Globus pallidus (tissue), 1 donor: ENCODE measurements at places on chromosomes 1 and 21.

- DNase-seq: no peak
These were observed 20.6 kb downstream of the TOR1AIP2 start for GRCh38 chr1:179857009-179857408.

DNA sequence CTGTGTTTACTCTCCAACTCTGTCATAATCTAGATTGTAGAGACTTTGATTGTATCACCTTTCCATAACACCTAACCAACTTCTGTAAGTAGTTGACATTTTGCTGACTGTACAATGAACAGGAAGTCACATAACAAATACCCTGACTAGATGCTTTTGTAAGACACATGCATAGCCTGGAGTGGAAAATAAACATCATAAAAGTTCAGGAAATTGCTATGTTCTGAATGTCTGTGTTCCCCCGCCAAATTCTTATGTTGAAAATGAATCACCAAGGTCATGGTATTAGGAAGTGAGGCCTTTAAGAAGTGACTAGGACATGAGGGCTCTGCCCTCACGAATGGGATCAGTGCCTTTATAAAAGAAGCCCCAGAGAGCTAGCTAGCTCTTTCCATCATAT, 40.4 kb upstream of the ZSWIM5 start:
- no peak for DNase-seq

DNA sequence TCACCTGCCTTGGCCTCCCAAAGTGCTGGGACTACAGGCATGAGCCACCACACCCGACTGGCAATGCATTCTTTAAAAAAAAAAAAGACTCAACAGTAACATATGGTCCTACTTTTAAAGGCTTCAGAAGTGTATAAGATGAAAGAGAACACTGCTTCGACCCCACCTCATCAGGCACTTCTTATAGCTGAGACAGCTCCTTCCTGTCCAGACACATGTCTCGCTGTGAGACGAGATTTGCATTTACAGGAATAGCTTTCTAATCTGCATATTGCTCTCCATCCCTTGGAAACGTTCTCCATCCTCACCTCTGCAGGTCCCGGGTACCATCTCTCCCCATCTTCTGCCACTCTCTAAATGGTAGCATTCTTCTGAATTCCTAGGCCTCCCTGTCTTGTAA, 6.7 kb downstream of the AZIN2 start:
- no peak for DNase-seq

GRCh38 chr1:226871636-226872327, 1.4 kb downstream of the PSEN2 start:
- no peak for DNase-seq

DNA sequence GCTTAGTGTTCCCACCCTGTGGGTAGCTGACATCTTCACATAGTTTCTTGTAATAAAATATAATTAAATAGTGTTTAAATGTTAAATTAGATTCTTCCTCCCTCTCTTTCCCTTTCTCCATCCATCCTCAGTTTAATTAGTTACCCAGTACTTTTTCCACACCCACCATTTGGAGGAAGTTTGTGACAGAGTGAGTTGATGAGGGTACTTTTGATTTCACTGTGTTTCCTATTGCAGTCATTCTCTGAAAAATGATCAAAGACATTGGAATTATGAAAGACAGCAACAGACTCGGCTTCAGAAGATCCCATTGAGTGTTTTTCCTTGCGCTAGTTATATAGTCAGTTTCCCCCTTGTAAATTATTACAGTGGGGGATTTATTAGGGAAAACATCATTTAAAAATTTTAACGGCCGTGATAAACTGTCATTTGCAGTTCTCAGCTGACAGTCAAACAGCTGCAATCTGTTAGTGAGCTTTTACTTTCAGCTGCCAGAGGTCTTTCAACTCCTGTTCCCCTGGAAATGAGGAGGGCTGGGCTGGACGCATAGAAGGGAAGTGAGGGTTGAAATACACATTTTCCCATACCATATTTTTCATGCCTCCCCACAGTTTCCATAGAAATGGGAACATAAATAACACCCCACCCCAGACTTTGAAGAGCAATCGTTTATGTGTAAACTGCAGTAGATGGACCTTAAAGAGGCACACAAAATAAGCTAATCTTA, 61.3 kb upstream of the CACYBP start:
- DNase-seq: no peak

GRCh38 chr1:61175976-61176375, 93.6 kb downstream of the NFIA start:
- DNase-seq: no peak

DNA sequence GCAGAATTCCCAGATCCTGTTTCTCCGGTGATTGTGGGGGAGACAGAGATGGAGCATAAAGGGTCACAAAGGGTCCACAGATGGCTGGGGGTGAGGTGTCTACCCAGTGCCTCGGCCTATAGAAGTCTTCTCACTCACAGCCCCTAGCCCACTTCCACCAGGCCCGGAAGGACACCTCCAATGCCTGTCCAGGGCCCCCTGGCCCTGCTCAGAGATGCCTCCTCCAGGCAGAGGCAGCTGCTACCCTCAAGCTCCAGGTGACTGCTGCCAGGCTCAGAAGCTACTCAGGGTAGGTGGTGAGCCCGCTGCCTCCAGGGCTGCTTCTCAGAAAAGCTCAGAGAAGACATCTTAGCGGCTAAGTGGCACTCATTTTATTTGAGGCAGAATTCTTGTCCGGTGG, 22.0 kb upstream of the ZC3H12A start:
- no peak for DNase-seq

DNA sequence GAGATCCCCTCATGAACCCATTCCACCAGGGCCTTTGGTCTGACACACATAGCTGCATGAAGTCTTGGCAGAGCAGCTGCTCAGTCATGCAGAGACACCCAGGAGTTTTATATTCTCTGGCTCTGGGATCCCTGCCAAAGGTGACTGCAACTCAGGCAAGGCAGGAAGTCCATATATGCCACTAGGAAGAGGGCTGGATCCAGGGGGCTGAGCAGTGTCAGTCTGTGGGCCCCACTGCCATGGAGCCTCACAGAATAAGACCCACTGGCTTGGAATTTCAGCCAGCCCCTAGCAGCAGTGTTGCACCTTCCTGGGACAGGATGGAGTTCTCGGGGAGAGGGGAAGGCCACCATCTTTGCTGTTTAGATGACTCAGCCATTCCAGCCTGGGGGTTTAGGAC, 199.7 kb downstream of the TBX15 start:
- no peak for DNase-seq

DNA sequence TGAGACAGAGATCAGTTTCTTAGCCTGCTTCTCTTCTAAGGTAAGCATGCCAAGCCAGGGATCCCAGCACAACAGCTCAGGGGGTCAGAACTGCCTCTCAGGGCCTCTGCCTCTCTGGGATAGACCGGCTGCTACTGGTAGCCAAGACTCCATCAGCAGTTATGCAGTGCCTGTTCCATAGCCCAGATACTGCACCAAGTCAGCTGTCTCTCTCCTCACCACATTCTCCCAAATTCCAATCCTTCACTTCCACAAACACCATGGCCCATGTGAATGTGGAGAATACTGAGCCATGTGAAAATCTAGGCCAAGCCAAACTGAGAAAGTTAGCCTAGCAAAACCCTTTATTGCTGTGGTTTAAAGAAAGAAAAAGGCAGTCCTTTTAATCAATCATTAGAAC, 37.5 kb downstream of the CDC42BPA start:
- DNase-seq: no peak

GRCh38 chr1:16267690-16268180, 30.8 kb upstream of the CPLANE2 start:
- no peak for DNase-seq

GRCh38 chr1:154879038-154879421, 8.9 kb upstream of the KCNN3 start:
- DNase-seq: no peak

GRCh38 chr1:153430561-153430960, 14.2 kb downstream of the S100A7A start:
- no peak for DNase-seq

- DNase-seq: peak; percentile 2
These were observed 70.3 kb upstream of the CAMK1G start for GRCh38 chr1:209513226-209513625.

DNA sequence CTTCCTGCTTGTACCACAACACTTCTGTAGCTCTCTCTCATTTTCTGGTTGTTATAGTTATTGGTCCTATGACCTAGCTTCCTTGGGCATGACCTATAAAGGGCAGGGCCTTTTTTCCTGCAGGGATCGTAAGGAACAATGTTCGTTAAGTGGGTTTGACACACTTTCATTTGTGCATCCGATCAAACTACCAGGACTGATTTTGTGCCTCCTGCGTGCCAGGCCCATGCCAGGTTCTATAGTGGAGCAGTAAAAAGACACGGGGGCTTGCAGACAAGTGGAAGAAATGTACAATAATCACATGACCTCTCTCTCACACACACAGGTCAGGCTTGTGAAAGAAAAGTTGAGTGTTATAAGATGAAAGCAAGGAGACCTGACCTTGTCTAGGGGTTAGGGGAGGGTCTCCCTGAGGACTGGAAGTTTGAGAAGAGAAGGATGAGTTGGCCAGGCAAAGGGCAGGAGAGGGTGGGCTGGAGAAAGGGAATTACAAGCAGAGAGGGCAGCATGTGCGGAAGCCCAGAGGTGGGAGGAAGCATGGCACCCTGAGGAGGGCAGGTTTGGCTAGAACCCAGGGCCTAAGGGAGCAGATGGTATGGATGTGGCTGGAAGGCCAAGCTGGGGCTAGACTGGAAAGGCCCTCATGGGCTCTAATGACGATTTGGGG, 145.4 kb downstream of the GRIK3 start:
- DNase-seq: no peak

GRCh38 chr1:57363643-57364042, 60.2 kb downstream of the DAB1 start:
- no peak for DNase-seq

DNA sequence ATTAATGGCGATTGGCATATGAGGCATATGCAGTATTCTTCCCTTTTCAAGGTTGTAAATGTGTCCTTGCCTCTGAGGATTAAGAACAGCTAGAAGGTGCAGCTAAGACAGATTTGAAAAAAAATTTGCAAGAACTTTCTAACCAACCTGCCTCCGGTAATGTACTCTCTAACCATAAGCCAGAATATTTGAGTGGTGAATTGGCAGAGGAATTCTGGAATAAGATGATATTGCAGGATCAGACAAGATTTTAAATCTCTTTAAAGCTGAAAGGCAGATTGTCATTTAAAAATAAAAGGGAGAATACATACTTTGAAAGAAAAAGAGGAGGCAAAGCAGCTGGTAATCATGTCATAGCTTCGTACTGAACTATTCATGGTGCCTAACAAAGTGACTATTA, 29.2 kb downstream of the MROH9 start:
- no peak for DNase-seq

DNA sequence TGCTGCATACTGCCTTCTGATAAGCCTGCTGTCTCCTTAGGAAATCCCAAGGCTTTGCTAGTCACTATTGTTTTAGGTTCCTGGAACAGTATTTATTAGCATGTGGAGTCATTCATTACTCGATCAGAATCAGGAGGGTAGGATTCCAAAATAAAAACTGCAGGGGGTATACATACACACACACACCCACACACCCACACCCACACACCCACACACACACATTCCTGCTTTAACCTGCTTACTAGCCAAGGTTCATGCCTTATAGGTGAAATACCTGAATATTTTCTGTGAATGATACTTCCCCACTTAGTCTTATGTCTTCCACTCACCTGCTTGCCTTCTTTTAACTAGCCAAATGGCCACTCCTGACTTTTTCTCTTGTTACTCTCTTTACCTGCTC, 325.1 kb downstream of the ADGRL2 start:
- DNase-seq: no peak

DNA sequence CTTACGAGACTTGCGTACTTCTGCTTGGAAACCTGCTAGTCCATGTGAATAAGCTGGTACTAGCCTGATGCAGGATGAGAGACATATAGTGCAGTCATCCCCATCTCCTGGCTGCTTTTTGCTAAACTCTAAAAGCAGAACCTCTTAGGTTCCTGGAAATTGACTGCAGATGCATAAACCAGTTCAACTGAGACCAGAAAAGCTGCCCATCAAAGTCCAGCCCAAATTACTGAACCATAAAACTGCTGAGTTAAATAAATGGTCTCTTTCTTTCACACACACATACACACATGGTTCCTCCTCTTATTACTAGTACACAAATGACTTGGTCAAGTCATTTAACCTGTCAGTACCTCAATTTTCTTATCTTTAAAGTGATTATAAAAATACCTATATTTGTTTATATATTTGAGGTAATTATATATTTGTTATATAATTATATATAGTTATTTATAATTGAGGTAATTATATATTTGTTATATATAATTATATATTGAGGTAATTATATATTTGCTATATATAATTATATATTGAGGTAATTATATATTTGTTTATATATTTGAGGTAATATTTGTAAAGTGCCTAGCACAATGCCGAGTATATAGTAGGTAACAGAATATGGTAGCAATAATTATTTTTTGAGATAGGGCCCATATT, 25.2 kb upstream of the RABGAP1L start:
- DNase-seq: no peak

DNA sequence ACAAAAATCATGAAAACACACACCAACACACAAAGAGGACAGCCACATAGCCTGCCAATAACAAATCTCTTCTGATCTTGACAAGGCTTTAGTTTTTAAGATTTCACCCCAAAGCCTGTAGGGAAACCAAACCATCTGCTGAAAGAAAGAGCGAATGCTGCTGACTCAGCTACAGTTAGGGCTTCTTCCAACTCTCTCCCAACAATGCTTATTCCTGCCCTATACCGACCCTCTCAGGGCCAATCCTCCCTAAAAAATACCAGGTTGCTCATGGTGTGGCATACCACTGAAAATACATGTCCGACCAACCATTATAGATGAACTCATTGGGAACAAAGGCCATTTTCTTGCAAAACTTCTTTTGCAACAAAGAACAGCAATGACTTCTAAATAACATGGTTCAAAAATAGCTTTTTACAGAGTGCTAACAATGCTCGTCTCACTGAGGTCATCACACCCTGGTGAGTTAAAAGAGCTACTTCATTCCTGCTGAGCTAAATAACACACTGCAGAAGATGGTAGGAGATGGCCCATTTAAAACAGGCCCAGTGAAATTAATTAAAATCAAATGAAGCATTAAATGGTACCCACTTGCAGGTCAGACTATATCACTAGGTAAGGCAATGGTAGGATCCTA, 86.1 kb downstream of the KIAA0319L start:
- no peak for DNase-seq

GRCh38 chr1:58883888-58884482, 100.1 kb upstream of the JUN start:
- DNase-seq: no peak

DNA sequence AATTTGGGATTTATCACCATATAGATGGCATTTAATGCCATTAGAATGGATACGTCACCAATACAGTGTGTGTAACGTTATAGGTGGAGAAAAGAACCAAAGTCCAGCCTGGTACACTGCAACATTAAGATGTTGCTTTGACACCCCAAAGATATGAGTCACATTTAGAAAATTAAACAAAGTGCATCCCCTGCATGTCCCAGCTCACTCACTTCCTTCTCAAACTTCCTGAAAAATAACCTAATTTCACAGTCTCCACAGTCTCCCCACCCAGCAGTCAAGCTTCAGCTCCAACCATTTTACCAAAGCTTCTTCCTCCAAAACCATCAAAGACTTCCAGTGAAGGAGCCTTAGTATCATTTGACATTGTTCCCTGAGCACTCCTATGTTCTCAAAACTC, 111.9 kb downstream of the OMA1 start:
- no peak for DNase-seq
